ENCODE measurements at places on chromosomes 11 and 22.

DNA sequence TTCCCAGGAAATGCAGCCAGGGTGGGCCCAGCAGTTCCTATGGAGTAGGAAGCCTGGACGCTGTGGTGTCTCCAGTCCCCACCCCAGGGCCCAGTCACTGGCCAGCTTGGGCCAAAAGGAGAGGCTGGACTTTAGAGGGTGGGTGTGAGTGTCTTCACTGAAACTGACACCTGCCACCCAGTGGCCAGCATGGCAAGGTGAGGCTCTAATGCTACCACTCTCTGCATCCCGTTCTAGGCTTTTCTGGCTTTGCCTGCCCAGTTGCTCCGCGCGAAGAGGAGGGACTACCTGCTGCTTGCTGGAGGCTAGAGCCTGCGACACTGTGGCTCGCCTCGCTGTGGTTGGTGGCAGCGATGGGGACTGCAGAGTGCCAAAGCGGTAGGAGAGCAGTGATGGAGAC lies 35.4 kb downstream of the C22orf42 start:
- no peak for DNase-seq

GRCh38 chr11:44816761-44817160 lies 90.0 kb downstream of the TSPAN18 start:
- DNase-seq: no peak

GRCh38 chr22:46107089-46107664 lies 43.1 kb upstream of the PPARA start:
- DNase-seq: no peak

DNA sequence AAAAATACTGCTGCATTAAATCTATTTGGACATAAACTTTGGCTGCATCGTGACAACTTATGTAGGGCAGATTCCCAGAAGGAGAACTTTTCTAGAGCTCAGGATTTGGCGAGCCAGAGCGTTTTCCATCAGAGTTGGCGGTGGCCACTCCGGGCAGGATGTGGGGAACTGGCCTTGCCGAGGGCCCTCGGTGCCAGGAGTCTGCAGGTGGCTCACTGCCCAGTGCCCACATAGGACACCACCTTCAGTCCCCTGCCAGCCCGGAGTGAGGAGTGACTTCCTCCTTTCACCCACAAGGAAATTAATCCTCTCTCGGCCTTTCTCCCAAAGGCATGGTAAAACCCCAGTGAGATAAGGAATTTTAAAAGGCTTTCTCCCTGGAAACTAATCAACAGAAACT lies 1.6 kb upstream of the LGALS2 start:
- no peak for DNase-seq

GRCh38 chr22:24883432-24883831 lies 63.1 kb downstream of the LHFPL7 start:
- DNase-seq: no peak

- DNase-seq: no peak
Measured at GRCh38 chr11:73201249-73201648, 16.8 kb upstream of the P2RY2 start.

- no peak for DNase-seq
Measured at GRCh38 chr11:128451652-128452470, 135.5 kb downstream of the ETS1 start.

DNA sequence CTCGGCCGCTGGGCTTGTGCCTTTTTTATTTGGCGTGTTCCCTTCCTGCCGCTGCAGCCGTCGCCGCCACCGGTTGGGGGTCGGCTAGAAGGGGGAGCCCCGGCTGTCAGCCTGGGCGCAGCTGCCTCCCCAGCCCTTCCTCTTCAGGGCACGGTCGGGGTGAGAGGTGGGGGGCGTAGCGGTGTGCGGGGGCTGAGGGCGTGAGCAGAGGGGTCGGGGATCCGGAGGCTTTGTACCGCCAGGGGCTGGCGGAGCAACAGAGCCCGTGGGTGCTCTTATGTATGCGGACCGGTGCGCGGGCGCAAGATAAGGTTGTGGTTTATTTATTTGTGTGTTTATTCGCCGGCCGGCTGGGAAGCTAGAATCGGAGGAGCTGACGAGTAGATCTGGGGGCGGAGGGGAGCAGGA lies 477 bp downstream of the ZBTB16 start:
- DNase-seq: no peak

Measured in stimulated activated naive B cell treated with anti-CD40 and anti-IgM and Interleukin-4, amounts not matched to agents 10 μg/mL and 1 μg/mL and 100 μg/mL, for 72 hours (primary cell).